Cardiac fibroblast (primary cell): ENCODE measurements at places on chromosomes 16 and 17.
A peak's percentile ranks its signal among the peaks of the same experiment; 100 is the strongest.

GRCh38 chr16:24838554-24839266 lies 7.1 kb upstream of the SLC5A11 start:
- DNase-seq: peak; percentile 75

- DNase-seq: peak; percentile 86
Measured at GRCh38 chr17:8611137-8611536, 19.4 kb downstream of the MYH10 start.

GRCh38 chr17:49494986-49495841 lies at the start of gene NGFR:
TSS of gene NGFR (plus strand) at chr17:49495293. CDS start at chr17:49495418, 125 bp downstream.
- peak; percentile 38 for DNase-seq

GRCh38 chr17:68783861-68784260 lies 171.3 kb downstream of the ABCA8 start:
- no peak for DNase-seq

- no peak for DNase-seq
Measured at GRCh38 chr17:16820161-16820877, 130.3 kb downstream of the CCDC144A start.

GRCh38 chr16:2859686-2860265 lies 1.8 kb upstream of the PRSS22 start:
- DNase-seq: no peak

DNA sequence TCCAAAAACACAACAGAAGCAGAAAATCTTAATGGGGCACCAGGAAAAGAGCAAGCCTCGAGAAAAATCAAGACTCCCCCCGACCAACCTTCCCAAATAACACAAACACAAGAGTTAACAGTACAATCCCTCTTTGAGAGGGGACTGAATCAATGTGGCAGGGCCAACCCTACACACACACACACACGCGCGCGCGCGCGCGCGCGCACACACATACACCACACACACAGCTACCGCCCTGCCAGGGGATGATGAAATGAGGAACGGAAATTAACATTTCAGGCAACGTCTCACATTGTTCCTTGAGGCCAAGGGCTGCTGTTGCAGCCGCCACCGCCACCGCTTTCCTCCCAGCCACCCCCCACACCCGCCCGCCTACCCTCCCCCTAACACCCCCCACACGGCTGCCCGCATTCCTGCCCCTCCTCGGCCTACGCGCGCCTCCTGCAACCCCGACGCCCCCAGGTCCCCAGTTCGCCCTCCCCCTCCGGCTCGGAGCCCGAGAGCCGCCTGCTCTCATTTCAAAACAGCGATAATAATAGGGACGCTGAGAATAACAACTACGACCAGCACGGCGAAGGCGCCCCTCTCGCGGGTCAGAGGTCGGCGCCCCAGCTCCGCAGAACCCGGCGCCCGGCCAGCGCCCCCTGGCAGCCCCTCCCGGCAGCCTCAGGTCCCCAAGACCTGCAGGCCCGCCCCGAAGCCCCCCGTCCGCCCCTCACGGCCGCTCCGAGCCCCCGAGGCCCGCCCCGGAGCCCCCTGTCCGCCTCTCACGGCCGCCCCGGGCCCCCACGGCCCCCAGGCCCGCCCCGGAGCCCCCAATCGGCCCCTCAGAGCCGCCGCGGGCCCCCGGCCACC lies 1.1 kb downstream of the ANKRD11 start:
- DNase-seq: peak; percentile 97

DNA sequence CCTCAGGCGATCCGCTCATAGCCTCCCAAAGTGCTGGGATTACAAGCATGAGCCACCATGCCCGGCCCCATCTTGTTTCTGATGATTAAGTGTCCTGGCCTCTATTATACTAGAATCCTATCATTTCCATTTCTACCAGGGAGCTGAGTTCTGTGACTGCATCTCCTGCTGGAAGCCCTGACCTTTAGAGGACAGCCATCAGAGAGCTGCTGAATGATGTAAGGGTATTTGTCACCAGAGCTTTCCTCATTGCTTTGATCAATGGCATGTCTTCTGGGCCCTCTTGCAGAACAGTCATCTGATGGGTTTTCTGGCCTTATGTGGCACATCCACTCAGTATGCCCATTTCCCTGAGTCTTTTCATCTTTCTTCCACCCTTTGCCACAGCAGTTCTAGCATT lies 39.9 kb downstream of the PSMD12 start:
- DNase-seq: no peak

GRCh38 chr16:74029115-74029792 lies 267.4 kb upstream of the PSMD7 start:
- DNase-seq: no peak

DNA sequence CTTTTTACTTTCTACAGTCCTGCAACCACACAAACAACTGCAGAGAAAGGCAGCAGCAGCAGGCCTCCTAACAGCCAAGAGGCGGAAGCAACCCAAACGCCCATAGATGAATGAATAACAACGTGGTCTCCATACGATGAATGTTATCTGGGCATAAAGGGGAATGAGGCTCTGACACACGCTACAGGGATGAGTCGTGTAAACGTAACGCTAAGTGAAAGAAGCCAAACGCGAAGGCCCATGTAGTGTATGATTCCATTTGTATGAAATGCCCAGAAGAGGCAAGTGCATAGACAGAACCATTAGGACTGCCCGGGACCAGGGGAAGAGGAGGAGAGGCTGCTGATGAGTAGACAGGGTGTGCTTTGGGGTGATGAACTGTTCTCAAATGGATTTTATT lies 94.8 kb upstream of the DNAH17 start:
- peak; percentile 10 for DNase-seq

GRCh38 chr16:79582789-79583188 lies 17.7 kb downstream of the MAF start:
- DNase-seq: no peak

GRCh38 chr17:50047083-50047482 lies 8.8 kb upstream of the ITGA3 start:
- DNase-seq: no peak

GRCh38 chr17:11991461-11991860 lies 5.8 kb downstream of the ZNF18 start:
- DNase-seq: no peak

DNA sequence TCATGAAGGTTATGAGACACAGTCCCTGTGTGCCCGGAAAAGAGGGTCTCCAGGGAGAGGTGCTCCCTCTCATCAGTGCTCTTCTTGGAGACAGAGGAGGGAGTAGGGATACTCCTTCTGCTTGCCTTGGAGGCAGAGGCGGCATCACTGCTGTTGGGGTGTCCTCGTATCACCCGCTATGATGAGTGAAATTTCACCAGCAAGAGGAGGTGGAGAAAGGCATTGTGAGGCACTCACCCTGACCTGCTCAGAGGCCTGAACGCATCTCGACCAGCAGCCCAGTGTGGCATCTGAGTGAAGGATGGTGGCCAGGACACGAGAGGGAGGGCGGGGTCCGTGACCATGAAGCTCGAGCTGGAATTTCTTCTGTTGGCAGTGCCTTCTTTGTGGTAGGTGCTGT lies 222.1 kb upstream of the CHMP6 start:
- no peak for DNase-seq

DNA sequence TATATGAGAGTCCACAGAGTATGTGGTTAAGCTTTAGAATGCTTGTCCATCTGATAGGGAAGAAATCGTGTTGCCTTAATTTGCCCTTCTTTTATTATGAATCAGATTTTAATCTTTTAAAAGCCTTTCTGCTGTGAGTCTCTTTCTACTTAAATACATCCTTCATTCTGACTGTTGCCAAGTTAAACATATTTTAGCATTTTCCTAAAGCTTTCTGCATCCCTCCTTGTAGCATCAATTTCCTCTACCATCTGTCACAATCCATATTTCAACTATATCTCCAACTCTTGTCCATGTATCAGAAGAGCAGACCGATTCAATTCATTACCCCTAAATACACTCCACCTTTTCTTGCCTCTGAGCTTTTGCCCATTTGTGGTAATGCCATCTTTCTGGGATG lies 20.5 kb upstream of the FA2H start:
- DNase-seq: no peak

GRCh38 chr16:67702130-67702529 lies 17.0 kb downstream of the GFOD2 start:
- DNase-seq: no peak

DNA sequence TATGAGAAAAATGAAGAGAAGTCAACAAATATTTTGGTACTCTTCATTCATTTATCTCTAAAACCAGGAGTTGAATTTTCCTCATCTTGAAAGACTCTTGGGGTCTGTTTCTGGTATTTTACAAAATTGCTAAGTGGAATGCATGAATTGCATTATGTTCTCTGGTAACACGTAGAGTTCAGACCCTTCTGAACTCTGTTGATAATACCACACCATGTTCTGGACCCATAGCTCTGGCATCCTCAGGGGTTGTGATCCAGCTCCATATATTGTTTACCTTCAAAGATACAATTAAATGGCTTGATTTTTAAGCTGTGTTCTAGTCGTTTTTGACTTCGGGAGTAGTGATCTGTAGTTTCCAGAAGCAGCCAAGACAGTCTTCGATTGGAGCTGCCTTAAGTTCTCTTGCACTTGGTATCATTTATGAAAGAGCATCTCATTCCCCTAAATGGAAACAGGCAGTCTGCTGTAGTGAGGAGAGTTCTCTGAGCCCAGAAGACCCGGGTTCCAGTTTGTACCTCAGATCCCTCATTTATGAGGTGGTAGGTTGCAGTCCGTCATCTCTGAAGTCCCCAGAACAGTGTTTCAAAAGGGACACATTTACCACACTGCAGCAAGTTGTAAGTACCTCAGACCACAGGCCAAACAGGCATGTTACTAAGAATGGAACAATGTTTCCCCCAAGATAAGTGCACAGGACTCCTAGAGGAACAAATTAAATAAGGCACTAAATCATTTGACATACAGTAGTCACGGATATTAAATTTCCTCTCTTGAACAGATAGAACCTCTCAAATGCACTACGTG lies 9.6 kb downstream of the PSMD7 start:
- DNase-seq: no peak

GRCh38 chr16:23836404-23837311 lies 875 bp downstream of the PRKCB start:
- DNase-seq: no peak

DNA sequence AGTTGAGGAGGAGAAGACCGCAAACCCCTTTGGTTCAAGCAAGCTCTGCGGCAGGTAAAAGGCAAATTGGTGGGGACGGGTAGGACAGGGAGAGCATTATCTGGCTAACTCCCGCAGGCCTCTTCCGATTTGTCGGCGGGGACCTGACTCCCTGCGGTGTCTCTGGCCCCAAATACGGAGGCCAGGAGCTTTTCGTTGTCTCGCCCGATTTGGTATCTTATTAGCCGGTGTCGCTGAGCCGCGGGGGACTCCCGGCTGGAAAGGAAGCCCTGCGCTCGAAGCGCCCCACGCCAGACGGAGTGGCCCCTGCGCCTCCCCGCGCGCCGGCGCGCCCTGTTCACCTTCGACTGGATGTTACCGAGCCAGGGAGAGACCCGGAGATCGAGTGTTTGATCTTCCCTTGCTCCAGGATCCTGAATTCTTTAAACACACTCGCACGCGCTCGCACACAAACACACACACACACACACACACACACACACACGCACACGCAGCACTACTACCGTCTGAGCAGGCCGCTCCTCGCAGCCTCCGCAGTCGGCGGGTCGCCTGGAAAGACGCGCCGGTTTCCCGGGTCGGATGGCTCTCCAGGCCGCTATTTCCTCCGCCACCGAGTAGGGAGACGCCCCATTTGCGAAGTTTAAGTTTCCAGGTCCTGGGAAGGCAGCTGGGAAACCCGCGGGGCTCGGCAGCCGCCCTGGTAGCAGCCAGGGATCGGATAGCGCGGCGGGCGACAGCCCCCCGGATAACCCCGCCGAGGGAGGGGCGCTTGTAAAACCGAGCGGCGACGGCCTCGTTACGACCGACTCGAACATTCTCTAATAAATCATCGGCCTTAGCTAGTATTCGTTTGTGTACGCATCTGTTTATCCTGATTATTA lies 3.3 kb downstream of the PRAC1 start:
- no peak for DNase-seq

GRCh38 chr17:82475458-82475857 lies 16.9 kb downstream of the NARF start:
- no peak for DNase-seq

- peak; percentile 14 for DNase-seq
Measured at GRCh38 chr17:35376245-35376644, 2.8 kb upstream of the SLFN11 start.

DNA sequence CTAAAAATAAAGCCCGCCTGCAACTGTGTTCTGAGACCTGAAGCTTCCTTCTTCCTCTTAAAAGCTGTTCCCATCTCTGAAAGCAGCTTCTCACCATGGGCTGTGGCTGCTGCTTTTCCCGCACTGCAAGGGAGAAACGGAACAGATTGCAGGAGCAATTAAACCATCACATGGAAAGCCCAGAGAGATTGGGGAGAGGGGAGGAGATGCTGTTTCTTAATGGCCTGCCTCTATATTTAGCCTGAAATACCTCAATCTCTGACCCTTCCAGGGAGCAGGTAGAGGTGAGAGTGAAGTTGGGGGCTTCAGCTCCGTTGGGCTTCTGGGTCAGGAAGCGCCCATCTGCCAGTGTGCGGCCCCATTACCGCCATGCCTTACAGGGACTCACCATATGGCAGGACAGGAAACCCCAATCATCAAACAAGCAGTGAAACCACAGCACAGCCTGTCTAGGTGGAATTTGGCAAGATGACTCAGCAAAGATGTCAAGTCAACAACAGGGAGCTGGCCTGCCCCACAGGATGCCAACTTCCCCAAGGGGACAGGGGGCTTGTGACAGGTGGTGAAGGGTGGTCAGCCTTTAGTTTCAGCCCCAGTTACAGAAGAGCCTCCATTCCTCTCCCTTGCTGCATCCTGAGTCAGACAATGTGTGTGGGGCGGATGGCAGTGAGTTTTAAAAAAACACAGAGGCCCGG lies 286.6 kb upstream of the CCL2 start:
- DNase-seq: no peak

GRCh38 chr17:193841-194806 lies 12.7 kb upstream of the DOC2B start:
- DNase-seq: no peak

DNA sequence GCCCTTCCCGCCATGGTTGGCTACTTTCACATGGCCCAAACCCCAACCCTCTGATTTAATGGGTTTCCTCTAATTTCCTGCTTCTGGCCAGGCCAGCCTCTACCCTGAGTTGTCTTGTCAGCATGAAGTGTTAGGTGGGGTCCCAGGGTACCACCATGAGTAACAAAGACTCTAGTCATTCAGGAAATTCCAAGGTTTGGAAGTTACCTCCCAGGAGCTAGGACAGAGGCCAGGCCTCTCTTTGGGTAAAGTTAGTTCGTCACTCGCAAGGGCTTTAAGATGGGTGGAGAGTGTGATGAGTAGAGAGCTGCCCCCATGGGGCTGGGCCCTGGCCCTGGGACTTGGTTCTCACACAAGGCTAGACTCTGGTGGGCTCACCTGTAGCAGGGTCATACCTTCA lies 54.6 kb downstream of the PLD6 start:
- peak; percentile 49 for DNase-seq
